DND-41 (cell line): ENCODE measurements at places on chromosomes 16 and 17.

DNA sequence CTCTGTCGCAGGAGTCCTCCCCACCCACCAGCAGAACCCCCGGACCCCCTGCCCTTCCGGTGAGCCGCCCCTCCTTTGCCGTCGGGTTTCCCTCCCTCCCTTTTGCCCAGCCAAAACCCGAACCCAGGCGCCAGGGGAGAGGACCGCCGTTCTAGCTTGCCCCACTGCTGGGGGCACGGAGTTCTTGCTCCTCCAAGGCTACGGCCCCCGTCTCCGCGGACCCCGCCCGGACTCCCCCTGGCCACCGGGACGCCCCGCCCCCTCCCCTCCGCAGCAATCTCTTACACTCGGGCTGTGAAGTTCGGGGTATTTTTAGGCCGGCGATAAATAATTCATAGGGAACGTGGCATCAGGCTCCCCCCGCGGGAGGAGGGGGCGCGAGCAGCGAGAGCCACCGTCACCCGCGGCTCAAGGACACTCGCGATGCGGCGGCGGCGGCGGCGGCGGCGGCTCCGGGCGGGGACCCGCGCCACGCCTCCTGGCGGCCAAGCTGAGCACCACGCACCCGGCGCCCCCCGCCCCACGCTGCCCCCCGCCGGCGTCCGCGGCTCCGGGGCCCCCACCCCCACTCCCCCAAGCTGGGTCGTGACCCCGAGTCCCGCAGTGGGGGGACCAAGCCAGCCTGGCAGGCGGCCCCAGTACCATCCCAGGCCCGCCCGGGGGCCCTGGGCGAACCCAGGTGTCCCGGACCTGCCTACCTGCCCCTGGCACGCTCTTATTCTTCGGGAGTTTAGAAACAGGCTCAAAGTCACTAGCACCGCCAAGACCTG lies at the start of gene GRIN2C:
Gene GRIN2C, minus strand, starts transcription at position 427 of the 770 bp plus-strand sequence. CDS start 4,793 bp downstream, outside the sequence.
- no peak for DNase-seq

GRCh38 chr16:51048544-51048943 lies 102.5 kb downstream of the SALL1 start:
- no peak for DNase-seq

DNA sequence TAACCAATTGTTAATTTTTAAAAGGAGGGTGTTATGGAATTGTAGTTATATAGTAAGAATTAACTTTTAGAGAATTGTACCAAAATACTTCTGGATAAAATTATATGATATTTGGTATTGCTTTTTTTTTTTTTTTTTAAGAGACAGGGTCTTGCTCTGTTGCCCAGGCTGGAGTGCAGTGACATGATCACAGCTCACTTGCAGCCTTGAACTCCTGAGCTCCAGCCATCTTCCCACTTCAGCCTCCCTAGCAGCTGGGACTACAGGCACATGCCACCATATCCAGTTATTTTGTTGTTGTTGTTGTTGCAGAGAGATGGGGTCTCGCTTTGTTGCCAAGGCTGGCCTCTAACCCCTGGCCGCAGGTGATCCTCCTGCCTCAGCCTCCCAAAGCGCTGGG lies 8.5 kb downstream of the ARSG start:
- no peak for DNase-seq

DNA sequence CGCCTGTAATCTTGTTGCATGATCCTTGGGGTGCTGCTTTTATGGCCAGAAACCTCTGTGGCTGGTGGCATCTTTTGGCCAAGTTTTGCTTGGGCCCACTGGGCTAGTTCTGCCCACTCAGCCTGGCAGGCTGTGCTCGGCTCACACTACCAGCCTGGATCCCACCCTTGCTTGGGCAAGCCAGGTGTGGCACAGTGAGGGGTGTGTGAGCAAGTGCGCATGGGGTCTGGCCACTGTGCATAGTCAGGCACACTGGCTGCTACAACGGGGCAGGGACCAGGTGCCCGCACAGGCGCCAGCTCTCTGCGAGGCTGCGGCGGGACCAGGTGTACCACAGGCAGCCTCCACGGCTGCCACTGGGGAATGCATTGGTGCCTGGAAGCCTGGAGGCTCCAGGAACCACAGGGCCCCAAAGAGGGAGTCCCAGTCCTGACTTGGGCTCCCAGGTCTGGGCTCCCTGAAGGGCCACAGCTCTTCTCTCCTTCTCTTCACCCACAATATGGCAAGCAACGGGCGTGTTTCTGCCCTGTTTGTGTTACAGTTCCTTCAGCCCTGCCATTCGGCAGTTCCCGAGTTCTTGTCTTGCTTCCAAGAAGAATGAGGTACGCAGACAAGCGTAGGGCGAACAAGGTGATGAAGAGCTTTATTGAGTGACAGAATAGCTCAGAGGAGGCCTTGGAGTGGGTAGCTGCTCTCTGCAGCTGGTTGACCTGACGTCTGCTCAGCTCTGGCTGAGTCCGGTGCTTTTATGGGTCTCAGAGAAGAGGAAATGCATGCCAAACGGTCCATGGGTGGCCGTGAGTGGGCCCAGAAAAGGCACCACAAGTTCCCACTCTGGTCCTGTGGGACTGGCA lies 26.7 kb upstream of the PRM1 start:
- no peak for DNase-seq

DNA sequence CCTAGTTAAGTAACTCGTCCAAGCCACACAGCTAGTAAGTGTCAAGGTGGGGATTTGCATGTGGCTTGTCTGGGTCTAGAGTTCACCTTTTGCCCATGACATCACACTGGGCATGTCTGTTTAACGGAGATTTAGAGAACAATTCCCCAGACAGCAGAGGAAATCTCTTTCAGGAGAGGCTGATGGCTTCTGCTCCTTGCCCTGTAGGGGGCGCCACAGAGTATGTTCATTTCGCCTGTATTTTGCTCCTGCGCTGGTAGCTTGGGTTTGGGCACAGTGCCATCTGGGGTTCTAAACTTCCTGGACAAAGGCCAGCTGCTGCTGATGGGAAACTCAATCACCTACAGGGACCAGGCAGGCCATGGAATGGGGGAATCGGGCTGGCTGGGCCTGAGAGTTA lies 20.4 kb downstream of the OTOA start:
- DNase-seq: peak; percentile 27

DNA sequence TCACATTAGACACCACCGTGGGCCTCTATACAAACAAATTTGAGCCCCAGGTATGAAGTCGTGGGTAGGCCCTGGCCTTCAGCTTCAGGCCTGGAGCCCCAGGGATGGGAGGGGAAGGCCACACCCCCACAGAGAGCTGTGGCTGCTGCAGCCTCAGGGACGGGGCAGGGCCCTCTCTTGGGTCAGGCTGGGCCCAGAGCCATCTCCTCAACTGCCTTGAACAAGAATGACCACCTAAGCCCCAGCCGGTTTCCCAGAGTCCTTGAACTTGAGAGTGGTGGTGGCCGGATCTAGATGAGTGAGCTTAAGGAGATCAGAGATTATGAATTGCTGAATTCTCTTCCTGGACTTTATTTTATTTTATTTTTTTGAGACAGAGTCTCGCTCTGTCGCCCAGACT lies 18.6 kb downstream of the SCNN1B start:
- no peak for DNase-seq

- no peak for DNase-seq
These were observed 111.4 kb downstream of the IRX3 start for GRCh38 chr16:54175169-54175551.

- no peak for DNase-seq
These were observed 88.6 kb downstream of the RPTOR start for GRCh38 chr17:80633207-80633606.

- DNase-seq: peak; percentile 82
These were observed 88.2 kb downstream of the NOG start for GRCh38 chr17:56681561-56682266.

DNA sequence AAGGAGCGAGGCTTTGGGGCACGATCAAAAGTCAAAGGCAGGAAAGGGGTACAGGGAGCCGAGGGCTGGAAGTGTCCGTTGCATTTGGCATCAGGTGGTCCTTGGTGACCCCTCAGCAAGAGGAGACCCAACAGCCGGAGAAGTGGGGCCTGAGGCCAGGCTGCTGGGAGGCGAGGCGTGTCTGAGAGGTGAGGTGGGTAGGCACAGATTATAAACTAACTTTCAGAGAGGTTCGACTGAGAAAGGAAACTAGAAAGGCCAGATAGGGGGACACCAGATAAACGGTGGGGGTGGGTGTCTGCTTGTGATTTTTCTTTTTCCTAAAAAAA lies 3.6 kb downstream of the PECAM1 start:
- DNase-seq: no peak

DNA sequence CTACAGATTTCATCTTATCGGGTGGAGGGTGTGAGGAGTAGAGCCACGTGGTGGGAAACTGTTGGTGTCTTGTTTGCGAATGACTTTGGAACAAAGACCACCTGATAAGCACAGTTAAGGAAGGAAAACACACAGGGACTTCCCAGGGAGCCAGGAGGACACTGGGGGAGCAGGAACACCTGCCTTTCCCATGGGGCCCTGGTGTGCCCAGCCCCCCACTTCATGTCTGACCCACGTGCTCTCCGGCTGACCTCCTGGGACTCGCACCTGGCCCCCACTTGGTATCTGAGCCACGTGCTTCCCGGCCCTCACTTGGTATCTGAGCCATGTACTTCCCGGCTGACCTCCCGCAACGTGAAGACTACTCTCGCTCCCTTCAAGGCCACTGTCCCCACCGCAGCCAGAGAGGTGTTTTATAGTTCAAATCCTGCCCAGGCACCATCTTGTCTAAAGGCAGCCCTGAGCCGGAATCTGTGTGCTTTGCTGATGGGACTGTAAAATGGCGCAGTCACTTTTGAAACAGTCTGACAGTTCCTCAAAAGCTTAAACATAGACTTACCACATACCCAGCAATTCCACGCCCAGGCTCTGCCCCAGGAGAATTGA lies 5.4 kb upstream of the CSNK1D start:
- DNase-seq: no peak

DNA sequence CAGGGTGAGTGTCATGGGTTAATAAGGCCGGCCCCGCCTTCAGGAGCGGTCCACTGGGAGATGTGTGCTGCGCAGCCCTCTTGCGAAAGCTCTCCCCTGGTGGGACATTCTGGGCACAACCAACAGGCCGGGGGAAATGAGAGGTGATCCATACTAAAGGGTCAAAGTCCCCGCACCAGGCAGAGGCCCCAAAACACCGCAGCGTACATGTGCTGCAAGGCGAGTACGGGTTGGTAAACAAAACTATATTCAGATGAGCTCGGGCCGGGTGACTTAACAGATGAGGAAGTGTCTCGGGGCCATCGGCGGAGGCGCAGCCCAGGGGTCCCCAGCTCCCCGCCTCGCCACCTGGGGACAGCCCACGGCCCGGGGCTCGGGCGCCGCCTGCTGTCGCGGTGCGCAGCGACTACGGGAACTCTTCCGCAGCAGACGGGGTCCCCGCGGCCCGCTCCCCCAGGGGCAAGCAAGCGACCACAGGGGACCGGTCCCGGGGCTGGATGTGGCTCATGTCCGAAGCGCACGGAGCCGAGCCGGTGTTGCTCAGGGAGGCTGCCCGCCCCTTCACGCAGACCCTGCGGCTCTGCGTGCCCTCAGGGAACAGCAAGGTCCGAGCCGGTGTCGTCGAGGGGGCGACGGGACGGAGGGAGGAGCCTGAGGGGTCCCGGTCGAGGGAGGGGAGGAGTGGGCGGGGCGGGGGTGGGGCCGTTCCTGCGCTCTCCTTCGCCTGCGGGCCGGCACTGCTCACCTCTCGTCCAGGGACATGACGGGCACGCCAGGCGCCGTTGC lies at the start of gene RAB37:
Gene RAB37, plus strand, starts transcription at position 744 of the 786 bp plus-strand sequence. Its CDS starts 17 bp downstream, at position 761.
- peak; percentile 48 for DNase-seq

GRCh38 chr17:15321556-15322251 lies 19.7 kb downstream of the TEKT3 start:
- no peak for DNase-seq

GRCh38 chr17:77426676-77427386 lies 286.1 kb downstream of the SEC14L1 start:
- no peak for DNase-seq

DNA sequence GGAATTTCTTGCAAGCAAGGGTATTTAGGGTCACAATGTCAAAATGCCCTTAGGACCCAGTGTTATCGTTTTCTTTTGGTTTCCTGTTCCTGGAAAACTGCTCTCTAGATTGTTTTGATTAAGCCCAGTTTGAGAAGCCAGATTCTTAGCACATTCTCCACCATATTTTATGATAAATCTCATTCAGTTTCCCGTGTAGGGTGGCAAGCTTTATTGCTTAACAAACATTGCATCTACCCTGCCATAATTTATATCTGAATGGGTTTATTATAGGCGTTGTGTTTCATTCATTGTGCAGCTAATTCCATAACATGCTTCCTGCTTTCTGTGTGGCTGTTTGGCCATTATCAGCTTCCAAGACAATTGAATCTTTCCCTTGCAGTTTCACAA lies 389.1 kb upstream of the DYNLRB2 start:
- DNase-seq: no peak

DNA sequence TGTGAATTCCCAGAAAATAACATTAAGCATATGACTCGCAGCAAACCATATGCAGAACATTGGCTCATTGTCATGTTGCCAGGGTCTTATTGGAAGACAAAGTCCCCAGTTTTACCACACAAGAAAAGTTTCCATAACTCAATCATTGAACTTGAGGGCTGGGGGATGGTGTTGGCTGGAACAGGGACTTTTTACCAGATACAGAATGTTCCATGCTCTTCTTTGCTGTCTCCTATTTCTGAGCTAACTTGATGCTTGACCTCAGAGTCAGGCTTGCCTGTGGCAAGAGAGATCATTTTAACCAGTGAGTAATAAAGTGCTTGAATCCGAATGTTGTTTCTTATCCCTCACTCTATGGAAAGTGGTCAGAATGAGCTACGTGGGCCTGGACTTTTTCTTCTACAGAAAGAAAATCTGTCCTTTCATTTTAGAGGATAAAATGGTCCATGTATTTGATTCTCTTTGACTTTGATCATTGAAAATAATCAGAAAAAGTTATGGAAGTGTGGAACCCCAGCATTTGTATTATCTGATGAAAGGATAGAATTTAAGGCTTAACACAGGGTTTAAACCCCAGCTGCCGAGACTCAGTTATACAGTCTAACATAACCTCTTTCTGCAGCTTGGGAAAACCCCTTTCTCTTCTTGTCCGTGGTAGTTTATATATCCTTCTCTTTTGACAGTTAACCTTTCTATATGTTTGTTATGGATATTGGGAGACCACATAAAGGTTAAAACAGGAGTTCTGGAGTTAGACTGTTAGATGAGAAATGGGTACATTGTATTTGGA lies 67.0 kb downstream of the TUBD1 start:
- DNase-seq: no peak
